ENCODE measurements at places on chromosomes 4 and X.

- no peaks in the 10 kb centered on the region for H3K36me3 ChIP-seq
- H3K27me3 ChIP-seq = no peaks in the 10 kb centered on the region
- no peak overlapping the region for H3K27ac ChIP-seq
- no peak overlapping the region for H3K4me3 ChIP-seq
- peak; percentile 45 for DNase-seq
Measured at GRCh38 chr4:78520808-78521226, 30.8 kb upstream of the ANXA3 start.

GRCh38 chr4:40672528-40673522 lies 43.2 kb upstream of the RBM47 start:
- no peaks in the 10 kb centered on the region for H3K27me3 ChIP-seq
- no peak overlapping the region for H3K4me3 ChIP-seq
- no peaks in the 10 kb centered on the region for H3K36me3 ChIP-seq
- peak; percentile 95 for DNase-seq
- H3K27ac ChIP-seq = no peak overlapping the region
- H3K4me1 ChIP-seq = no peaks in the 10 kb centered on the region

DNA sequence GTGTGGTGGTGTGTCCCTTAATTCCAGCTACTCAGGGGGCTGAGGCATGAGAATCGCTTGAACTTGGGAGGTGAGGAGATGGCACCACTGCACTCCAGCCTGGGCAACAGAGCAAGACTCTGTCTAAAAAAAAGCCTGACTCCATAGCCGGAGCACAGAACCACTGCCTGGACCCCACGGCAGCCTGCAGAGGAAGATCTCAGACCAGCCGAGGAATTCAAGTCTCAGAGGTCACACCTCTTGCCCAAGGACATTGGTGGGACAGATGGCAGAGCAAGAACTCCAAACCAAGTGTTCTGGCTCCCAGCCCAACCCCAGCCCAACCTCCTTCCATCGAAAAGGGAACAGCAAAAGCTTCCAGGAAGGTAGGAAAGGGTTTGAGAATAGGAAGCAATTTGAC lies 70.8 kb downstream of the SMIM20 start:
- H3K4me3 ChIP-seq = no peak overlapping the region
- H3K36me3 ChIP-seq = no peaks in the 10 kb centered on the region
- no peak for DNase-seq
- peaks cover 3% of the 10 kb centered on the region for H3K27me3 ChIP-seq

- H3K4me1 ChIP-seq = peaks cover 18% of the 10 kb centered on the region
- no peak for DNase-seq
- H3K27me3 ChIP-seq = no peaks in the 10 kb centered on the region
Measured at GRCh38 chr4:2768921-2769336, 12.8 kb upstream of the TNIP2 start.

DNA sequence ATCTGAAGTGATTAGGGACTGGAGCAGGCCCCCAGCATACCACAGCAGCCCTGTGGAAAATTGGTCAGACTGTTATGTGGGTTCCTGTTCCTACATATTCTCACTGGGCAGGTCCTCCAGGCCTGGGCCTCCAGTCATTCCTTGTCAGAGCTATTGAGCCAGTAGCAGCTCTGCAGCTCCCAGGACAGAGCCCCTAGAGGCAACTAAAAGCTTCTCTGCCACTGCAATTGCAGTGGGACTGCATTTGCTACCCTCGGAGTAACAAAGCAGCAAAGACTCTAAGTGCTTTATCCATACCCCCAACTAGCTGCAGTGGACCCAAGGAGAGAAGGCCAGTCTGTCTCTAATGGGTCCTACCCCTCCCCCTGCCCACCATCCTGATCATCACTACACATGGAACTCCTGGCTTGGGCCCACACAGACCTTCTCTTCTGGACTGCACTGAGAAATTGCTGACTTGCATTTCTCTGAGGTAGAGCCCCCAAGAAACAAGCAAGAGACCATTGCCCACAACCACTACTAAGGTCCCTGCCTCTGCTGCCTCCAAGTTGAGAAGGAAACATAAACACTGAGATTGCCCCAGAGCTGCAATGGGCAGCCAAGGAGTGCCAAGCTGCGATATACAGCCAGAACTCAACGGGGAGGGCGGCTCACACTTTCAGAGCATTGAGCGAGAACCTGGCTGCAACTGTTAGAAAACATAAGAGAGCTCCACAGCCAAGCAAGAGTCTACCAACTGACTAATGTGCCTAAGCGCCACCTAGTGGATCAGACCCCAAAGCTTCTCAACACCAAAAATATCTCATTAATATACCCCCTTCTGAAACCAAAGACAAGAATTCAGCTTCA lies 738.7 kb upstream of the NDST4 start:
- no peak overlapping the region for H3K4me3 ChIP-seq
- peak; percentile 84 for DNase-seq
- no peaks in the 10 kb centered on the region for H3K27me3 ChIP-seq
- no peaks in the 10 kb centered on the region for H3K36me3 ChIP-seq
- no peak overlapping the region for H3K27ac ChIP-seq

GRCh38 chr4:7396186-7396910 lies 38.4 kb downstream of the PSAPL1 start:
- DNase-seq = no peak
- no peaks in the 10 kb centered on the region for H3K36me3 ChIP-seq
- no peak overlapping the region for H3K27ac ChIP-seq

- no peak overlapping the region for H3K27ac ChIP-seq
- no peaks in the 10 kb centered on the region for H3K36me3 ChIP-seq
- no peak overlapping the region for H3K4me3 ChIP-seq
- H3K4me1 ChIP-seq = no peaks in the 10 kb centered on the region
- no peaks in the 10 kb centered on the region for H3K27me3 ChIP-seq
- no peak for DNase-seq
Measured at GRCh38 chr4:169971456-169972015, 54.7 kb downstream of the MFAP3L start.

GRCh38 chrX:9221781-9222180 lies 187.9 kb upstream of the FAM9B start:
- H3K27me3 ChIP-seq = no peaks in the 10 kb centered on the region
- DNase-seq = no peak
- no peak overlapping the region for H3K4me3 ChIP-seq
- H3K27ac ChIP-seq = no peak overlapping the region

DNA sequence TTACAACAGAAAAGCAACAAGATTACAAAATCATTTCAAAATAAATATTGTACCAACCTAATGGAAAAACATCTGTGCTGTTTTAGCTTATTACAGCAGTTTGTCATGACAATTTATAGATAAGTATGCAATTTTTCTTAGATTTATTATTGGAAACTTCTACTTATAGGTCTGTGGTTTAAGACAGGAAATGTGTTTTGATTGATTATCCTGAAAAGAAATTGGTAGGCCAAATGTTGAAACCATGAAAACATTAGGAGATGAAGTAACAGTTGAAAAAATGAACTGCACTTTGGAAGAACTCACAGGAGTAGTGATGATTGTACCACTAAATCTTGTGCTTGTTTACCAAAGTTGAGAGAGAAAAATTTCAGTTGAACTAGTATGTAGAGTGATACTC lies 162.2 kb upstream of the GIMD1 start:
- no peaks in the 10 kb centered on the region for H3K4me1 ChIP-seq
- H3K36me3 ChIP-seq = no peaks in the 10 kb centered on the region
- no peaks in the 10 kb centered on the region for H3K27me3 ChIP-seq

- H3K27ac ChIP-seq = no peak overlapping the region
- no peak for DNase-seq
- no peaks in the 10 kb centered on the region for H3K27me3 ChIP-seq
- no peaks in the 10 kb centered on the region for H3K36me3 ChIP-seq
Measured at GRCh38 chr4:153495480-153496193, 29.5 kb downstream of the TMEM131L start.

GRCh38 chrX:32530802-32531403 lies 680.4 kb downstream of the DMD start:
- peak; percentile 18 for DNase-seq
- no peaks in the 10 kb centered on the region for H3K36me3 ChIP-seq
- no peaks in the 10 kb centered on the region for H3K27me3 ChIP-seq
- no peaks in the 10 kb centered on the region for H3K4me1 ChIP-seq
- H3K4me3 ChIP-seq = no peak overlapping the region

DNA sequence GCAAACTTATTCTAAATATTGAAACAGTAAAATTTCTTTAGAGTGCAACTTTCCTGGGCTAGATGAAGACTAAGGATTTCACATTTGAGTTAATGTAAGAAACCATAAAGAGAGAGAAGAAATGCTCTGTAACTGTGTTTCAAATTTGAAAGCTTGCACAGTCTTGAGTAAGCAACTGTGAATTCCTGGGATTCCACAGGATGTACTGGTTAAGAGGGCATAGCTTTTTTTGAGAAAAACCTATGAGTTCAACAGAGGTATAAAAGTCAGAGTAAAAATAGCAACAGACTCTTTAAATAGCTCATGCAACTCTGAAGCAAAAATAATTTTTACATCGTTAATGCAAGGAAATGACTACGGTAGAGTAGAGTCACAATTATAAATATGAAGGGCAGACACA lies 25.5 kb downstream of the ZNF330 start:
- no peak overlapping the region for H3K4me3 ChIP-seq
- no peaks in the 10 kb centered on the region for H3K36me3 ChIP-seq
- DNase-seq = no peak
- H3K27me3 ChIP-seq = no peaks in the 10 kb centered on the region
- H3K27ac ChIP-seq = no peak overlapping the region

Data from common myeloid progenitor, CD34-positive (primary cell).